Fibroblast of upper back skin (primary cell): ENCODE measurements at places on chromosomes 4 and X.
A peak's percentile ranks its signal among the peaks of the same experiment; 100 is the strongest.

- peak; percentile 3 for DNase-seq
Observed at GRCh38 chr4:89598602-89599001, 238.4 kb downstream of the SNCA start.

DNA sequence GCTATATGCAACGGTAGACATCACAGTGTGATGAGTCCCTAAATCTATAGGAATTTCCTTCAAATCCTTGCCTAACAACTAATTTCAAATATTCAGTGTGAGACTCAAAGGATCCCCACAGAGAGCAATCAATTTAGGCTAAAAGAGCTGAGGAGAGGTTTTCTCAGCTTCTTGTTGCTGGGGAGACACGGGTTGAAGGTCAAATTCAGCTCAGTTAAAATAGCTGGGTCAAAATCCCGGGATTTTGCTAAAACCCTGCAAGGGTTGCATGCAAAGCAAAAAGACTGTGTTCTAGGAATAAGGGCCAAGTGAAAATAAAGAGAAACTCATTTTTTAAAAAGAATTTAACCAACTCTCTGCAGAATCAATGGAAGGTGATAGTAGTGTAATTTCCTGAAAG, 1073.4 kb downstream of the NLGN4X start:
- no peak for DNase-seq

DNA sequence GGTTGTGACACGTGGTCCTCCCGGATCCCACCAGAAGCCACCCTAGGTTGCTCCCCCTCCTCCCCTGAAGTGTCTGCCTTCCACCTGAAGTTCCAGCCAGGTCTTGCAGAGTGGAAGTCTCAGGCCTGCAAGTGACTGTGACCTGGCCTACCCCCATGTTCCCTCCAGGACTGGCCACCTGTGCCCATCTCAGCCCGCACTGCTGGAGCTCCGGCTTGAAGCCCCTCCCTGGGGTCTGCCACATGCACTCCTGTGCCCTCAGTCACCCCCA, 6.1 kb upstream of the HGFAC start:
- DNase-seq = no peak

GRCh38 chr4:6730603-6731317, 14.8 kb downstream of the BLOC1S4 start:
- no peak for DNase-seq

DNA sequence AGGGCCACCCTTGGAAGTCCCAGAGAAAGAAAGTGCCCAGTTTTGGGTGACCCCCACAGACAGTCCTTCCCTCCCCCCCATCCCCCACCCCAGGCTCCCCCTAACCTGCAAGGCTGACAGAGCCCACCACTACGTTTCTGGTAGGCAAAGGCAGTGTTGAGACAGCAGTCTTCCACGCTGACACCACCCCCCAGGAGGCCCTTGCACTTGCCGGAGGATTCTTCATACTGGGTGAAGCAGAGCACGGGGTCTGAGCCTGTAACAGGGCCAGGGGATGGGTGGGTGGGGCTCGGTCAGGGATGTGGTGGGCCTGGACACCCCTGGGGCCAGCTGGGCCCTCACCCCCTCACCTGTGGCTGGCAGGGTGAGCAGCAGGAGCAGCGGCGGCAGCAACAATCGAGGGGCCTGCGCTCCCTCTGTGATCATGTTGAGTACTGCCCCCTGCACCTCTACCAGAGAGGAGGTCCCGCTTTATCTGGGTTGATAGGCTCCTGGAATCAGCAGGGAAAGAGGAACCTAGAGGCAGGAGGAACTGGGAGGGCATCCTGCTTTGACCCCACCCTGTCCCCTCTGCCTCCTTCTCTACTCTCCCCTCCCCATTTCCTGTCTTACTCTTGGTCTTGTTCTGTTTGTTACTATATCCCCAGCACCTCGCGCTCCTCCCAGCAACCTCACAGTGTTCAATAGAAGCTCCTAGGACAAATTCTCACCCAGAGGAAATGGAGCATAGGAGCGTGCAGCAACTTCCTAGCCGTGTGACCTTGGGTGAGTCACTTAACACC, at the start of gene CFP:
CFP (minus strand) TSS at position 512 of the 782 bp plus-strand sequence; CDS start at position 426, 86 bp downstream.
- no peak for DNase-seq
